ENCODE measurements at places on chromosomes 1 and 21.

- no peak for DNase-seq
Observed at GRCh38 chr1:41365320-41365633, 4.0 kb downstream of the FOXO6 start.

- DNase-seq: no peak
Observed at GRCh38 chr1:175364424-175365076, 172.0 kb upstream of the KIAA0040 start.

DNA sequence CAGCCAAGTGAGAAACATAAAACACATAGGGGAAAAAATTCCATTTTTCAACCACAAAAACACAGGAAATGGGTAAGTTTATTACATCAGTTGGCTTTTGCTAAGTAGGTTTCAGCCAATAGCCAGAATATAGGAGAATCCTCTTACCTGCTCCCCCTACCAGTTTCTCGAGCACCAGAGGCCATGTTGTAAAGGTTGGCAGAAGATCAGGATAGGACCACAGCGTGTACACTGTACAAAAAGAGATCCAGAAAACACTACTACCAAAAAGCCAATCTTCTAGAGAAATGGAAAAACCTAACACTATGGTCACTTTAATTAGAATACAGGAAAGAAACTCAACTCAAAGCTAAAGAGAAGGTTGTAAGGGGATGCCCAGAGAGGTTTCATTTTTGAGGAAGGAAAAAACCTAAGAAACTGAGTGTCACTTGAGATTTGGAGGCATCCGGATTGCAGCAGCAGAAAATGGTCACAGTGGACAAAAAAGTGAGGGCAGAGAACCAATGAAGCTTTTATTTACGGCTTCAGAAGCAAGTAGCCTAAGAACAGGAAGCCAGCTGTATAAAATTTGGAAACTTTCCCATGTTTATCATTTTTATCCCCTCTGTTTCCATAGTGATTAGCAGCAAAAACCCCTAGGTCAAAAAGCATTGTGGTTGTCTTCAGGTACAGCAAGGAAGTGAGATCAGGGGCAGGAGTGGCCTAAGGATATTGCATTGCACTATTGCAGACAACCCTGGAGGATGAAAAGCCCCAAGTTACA, 2.9 kb downstream of the EIF2D start:
- no peak for DNase-seq

DNA sequence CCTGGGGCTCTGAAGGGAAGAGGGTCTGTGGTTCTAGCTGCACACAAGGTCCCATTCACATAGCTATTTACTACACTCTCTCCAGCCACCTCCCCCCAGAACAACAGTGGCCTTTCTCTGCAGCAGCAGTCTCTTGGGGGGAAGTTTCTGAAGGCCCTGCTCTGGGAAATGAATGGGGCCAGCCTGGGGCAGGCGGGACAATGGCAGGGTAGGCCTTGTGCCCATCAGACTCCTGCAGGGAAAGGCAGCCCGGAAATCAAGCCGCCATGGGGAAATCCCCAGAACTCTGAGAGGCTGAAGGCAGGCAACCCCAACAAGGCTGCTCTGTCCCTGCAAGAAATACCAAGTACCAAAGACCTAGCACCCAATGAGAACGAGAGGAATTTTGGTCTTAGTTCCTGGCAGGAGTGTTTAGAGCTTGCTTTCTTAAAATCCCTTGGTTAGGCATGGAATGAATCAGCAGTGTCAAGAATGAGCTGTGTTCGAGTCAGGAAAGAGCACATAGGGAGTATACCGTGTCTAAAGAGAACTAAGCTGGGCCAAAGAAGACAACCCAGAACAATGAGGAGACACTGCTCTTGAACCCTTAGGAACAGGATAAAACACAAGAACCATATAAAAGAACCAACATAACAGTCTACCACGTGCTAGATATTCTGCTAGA, 11.3 kb downstream of the ARHGEF11 start:
- DNase-seq: no peak

DNA sequence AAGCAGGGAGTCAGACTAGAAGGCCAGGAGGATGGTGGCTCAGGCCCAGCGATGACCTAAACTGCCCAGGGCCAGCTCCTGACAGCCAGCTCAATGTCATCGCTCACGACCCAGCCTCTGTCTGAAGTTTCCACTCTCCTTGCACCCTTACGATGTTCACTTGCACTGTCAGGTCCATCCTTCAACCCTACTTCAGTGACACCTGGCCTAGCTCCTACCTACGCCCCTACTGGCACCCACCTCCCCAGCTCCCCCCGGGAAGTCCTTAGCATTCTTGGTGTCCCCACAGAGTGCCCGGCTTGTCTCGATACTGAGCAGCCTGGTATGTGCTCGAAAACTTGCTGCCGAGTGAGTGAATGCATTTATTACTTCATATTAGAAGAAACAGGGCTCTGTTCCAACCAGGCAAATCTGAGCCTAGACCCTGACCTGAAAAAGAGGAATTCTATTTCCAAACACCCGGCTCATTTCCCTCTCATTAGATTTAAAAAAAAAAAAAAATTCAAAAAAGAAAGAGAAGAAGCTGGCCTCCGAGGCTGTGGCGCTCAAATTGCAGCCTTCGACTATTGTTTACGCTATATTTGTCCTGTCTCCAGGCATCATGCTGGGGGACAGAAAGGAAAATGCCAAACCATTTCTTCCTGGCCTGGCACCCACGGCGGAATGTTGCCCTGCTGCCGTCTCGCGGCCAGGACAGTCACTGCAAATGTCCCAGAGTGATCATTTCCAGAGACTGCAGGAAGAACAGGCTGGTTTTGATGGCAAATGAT, 29.8 kb upstream of the LRRC38 start:
- DNase-seq: no peak

DNA sequence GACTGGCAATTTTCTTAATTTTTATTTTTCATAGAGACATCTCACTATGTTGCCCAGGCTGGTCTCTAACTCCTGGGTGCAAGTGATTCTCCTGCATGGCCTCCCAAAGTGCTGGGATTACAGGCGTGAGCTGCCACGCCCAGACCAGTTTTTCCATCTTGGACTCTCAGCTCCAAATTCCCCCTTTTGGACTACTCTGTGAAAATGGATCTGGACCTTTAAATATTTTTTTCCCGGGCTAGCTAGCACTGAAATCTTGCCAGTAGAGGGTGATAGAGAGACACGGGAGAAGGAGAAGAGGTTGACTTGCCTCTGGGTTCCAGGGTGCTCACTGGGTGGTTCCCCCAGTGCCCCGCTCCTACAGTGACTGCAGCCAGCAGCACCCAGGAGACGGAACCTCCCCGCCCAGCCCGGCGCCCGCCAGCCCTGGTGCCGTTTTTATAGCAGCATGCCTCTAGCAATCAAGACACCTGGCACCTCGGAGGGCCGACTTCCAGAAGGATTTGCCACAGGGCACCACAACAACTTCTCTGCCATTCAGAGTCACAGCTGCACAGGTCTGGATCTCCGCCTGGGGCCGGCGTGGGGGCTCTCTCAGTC, 34.7 kb upstream of the SCCPDH start:
- peak; percentile 12 for DNase-seq

GRCh38 chr21:44958471-44959191, 18.8 kb downstream of the SLX9 start:
- no peak for DNase-seq

DNA sequence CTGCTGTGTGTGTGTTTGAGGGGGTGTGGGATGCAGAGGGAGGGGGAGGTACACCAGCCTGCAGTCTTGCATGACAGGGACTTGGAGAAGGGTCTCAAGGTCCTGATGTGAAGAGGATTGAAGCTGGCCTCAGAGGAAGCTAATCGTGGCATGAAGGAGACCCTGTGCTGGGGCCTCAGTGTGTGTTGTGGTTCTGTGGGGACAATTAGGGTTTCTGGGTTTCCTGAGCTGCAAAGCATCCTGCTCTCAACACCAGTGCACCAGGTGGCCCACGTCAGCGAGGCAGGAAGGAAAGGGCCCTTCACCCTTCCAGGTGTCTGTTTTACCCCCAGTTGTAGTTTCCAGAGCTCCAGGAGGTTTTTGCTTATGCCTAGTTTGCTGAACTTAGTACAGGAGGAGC, 52.8 kb downstream of the TENT5C start:
- peak; percentile 42 for DNase-seq

DNA sequence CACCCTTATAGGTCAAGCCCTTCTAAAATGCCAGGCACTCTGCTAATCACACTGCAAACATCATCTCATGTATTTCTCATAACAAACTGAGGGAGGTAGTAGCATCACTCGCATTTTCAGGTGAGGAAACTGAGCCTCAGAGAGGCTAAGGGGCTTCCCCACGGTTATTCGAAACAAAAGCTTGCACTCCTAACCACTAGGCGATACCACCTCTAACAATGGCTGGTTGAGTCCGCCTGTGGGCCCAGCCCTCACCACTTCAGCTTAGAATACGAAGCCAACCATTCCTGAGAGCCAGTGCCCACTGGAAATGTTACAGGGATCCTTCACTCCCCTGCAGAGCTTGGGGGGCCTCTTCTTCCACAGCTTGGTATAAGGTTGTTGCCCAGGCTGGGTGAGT, 65.3 kb upstream of the TENT5C start:
- DNase-seq: no peak

DNA sequence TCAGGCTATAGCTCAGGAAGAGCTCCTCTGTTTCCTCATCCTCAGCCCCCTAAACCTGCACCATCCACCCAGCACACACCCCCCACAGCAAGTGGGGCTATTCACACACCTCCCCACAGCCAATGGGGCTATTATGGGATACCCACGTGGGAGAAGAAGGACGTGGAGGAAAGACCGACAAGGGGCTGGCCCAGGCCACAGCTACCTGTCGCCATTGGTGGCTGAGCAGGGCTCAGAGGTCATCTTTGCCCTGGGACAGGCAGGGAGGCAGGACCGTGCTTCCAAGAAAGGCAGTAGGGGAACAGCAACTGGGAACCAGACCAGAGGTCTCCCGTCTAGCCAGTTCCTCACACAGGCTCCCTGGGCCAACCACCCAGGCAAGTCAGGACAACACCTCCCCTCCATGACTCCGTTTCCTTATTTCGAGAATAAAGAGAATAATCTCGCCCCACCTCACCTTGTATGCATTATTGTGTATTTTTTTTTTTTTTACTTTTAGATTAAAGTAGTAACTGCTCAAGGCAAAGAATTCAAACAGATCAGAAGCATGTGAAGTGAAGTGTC, 92.3 kb upstream of the TARDBP start:
- DNase-seq: no peak

GRCh38 chr1:235160383-235160956, 580 bp downstream of the RBM34 start:
- no peak for DNase-seq

- no peak for DNase-seq
Observed at GRCh38 chr21:24976238-24976637, 631.0 kb downstream of the MRPL39 start.

DNA sequence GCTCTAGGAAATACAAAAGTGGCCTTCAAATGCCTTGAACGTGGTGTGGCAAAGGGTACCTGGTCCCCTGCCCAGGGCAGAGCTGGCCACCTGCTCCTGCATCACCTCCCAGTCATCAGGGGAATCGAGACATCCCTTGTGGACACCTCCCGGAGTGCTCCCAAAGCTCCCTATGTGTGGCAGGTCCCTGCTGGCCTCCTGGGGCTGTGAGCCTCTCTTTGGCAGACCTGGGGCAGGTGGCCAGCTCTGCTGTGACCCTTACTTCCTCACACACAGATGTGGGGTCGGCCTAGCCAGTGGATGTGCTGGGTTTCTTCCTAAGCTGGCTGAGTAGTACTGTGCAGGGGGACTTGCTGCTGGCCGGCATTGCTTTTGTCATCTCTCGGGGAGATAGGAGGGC, 86.5 kb downstream of the ITPKB start:
- no peak for DNase-seq

- DNase-seq: no peak
Observed at GRCh38 chr1:164858096-164858632, 299.2 kb downstream of the PBX1 start.

DNA sequence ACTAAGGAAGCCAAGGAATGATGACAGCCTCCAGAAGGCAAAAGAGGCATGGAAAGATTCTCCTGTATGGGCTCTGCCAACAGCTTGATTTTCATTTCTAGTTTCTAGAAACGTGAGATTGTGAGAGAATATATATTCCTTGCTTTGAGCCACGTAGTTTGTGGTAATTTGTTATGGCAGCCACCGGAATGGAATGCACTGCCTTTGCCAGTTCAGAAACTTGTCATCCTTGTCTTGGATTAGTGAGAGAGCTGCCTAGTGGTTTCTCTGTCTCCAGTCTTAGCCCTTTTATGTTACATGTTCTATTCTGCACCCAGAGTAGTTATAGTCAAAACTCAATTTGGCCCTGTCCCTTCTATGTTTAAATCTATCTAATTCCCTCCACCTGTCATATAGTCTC, 216.0 kb upstream of the PTGFR start:
- no peak for DNase-seq

GRCh38 chr1:206809504-206810084, 37.3 kb upstream of the IL10 start:
- peak; percentile 23 for DNase-seq

DNA sequence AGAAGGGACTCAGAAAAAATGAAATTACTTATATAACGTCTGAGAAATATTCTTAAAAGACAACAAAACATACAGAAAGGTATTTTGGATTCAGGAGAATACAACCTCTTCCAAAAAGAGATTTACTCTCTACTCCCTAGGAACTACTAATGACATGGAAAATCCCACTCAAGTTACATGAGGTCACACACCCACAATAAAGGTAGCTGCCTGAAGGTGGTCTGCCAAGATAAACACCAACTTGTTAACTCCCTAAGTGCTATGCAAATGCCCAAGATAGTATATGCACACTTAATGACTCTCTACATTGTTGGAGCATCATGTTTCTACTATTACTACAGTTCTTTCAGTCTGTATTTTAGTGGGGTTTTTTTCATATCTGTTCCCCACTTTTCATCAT, 26.5 kb downstream of the RERE start:
- DNase-seq: no peak

GRCh38 chr1:184417916-184418315, 31.1 kb downstream of the C1orf21 start:
- DNase-seq: no peak

GRCh38 chr1:119675349-119676345, 27.6 kb upstream of the ZNF697 start:
- peak; percentile 46 for DNase-seq

- DNase-seq: no peak
Observed at GRCh38 chr21:46017695-46018094, 36.1 kb downstream of the COL6A1 start.

- no peak for DNase-seq
Observed at GRCh38 chr1:118264343-118264742, 79.3 kb upstream of the SPAG17 start.

DNA sequence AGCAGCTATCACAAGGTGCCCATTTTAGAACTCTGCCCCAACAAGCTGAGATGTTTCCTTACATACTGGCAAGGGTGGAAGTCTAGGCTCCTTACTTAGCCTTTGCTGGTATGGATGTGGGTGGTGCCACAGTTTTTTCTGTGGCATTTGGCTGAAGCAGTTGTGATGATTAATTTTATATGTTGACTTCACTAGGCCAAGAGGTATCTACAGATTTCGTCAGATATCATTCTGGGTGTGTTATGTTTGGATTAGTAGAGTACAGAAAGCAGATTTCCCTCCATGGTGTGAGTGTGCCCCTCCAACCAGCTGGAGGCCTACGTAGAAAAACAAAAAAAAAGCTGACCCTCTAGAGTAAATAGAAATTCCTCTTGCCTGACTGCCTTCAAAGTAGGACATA, 317.0 kb downstream of the BARHL2 start:
- DNase-seq: no peak
